ENCODE measurements at places on chromosomes 5 and 9.

GRCh38 chr5:81980598-81981260 is 8.9 kb downstream of the ATG10 start:
- DNase-seq: no peak

DNA sequence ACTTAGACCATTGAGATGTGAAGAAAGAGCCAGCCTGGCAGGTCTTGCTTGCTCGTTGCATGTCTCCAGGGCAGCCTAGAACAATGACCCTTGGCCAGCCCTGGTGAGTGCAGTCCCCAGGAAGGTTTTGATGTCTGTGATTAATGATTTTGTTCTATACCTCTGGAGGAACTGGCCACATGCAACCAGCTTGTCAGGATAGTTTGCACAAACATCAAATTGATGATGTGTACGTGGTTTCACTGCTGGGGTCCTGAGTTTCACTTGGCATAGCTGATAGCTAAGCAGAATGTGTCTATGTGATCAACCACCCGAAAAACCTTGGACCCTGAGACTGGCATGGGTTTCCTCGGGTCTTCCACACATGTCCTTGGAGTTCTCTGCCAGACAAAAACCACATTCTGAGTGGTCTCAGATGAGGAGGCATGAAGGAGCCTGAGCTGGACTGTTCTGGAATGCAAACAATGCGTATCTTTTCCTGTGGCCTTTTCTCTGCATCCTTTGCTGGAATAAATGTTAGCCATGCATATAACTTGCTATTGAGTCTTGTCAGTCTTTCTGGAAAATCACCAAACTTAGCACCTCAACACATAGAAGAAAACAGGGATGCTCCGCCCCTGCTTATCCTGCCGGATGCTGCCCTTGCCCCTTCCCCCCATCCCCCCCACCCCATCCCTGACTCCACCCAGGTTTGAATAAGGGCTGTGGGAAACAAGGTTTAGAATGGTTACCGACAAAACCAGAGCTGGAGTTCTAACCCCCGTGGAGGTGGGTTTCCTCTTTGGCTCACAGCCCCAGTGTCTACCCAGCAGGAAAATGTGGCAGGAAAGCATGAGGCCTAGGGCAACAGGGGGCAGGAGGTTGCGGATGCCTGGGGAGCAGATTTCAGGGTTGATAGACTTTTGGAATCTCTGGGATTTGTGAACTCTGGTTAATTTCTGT is 50.1 kb upstream of the ANKRD33B start:
- DNase-seq: no peak

GRCh38 chr5:93145767-93146166 is 435.3 kb downstream of the NR2F1-AS1 start:
- DNase-seq: no peak

DNA sequence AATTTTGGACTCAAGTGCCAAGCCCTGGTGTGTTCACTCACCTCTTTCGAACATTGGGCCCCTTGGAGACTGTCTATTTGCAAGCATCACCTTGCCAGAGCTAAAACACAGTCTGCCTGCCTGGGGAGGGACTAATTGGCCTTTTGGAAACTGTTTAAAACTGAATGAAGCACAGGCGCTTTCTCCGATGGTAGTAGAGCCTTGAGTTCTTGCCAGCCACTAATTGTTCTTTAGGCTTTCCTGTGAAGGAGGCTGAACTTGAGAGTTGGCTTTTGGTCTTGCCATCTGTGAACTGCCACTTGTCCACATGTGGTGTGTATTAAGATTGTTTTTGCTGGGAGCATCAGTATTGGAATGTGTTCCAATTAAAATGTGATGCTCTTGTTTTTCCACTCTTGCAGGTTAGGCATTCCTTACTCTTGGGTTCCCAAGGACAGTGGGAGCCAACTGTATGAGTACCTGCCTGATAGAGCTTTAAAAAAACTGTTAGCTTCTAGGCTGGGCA is 26.0 kb downstream of the GARNL3 start:
- no peak for DNase-seq

DNA sequence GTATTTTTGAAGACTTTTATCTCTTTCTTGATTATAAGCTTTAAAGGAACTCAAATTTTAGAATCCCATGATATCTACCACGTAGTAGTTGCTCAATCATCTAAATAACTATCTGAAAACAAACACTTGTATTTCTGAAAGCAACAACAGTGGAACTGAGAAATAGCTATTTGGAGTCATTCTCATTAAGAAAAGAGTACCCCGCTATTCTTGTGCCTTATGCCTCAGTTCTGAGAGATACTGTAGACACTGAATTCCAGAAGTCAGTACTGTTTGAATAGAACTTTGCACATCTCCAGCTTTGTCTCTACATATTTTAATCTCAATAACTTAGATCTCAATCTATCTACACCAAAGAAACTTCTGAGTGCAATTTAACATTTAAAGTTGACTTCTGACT is 11.4 kb downstream of the CHD1 start:
- DNase-seq: no peak

DNA sequence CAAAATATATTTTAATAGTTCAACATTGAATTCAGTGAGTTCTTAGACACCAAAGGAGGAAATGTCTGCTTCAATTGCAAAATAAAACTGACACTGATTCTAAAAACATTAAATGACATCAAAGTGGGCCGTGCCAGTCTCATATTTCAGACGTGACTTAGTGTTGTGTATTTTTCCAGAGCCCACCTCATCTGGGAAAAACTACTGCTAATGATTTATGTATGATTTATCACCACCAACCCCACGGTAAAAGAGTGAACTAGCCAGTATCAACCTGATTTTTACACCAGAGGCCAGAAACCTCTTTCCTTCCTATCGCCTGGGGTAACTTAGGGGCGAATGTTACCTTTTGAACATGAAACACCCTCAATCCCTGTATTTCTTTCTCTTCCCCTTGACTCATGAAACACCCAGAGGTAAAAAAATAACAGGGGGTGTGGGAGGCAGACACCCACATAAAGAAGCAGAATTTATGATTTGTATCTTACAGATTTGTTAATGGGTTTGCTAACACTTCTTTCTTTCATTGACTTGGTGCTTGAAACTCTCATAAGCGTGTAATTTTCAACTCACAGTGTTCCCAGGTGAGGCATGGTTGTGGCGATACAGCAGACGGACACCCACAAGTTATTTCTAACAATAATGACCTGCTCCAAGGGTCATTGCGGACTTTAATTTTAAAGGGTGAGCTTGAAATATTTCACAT is 56.4 kb upstream of the FANCC start:
- DNase-seq: no peak

GRCh38 chr5:20109326-20109725 is 121.3 kb upstream of the CDH18 start:
- DNase-seq: no peak

GRCh38 chr5:133220851-133221674 is 169.2 kb downstream of the HSPA4 start:
- DNase-seq: no peak

DNA sequence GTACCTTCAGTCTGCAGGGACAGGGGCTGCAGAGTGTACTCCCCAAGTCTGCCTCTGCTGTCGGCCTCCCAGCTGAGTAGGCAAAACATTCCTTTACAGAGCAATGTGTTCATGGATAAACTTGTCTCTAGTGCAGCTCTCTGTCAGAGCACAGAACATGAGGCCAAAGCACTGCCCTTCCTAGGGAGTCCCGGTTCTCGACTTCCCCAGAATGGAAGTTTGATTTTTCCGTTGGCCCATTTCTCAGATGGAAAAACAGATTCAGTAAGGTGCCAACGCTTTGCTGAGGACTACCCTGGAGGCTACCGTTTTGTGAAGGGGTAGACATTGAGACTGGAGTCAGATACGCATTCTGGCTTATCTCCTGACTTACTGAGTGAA is 422 bp upstream of the TRIM32 start:
- no peak for DNase-seq

DNA sequence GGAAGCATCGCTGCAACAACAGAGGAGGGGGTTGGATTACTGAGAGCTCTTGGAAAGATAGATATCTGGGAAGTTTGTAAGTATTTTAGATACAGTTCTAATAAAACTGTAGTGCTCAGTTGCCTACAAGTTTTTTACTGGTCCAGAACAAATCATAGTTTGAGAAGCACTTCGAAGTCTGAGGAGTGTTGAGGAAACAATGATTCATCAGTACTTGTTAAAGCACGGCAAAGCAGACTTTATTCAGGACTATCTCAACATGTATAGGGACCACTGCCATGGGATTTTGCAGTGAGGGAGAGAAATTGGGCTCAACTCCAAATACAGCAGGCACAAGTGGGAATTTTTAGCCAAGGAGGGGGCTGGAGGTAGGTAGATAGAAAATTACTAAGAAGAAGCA is 25.3 kb upstream of the RECK start:
- DNase-seq: no peak

GRCh38 chr9:126217250-126217653 is 109.4 kb upstream of the MVB12B start:
- no peak for DNase-seq

Data from suppressor macrophage treated with lipopolysaccharide for 4 hours (primary cell).